ENCODE measurements at places on chromosomes 2 and 18. TPM values are rescaled to one million over a fixed set of nuclear protein-coding genes. Genes with fewer than 3 reads are reported as not detected.
A peak's percentile ranks its signal among the peaks of the same experiment; 100 is the strongest.

GRCh38 chr2:198571393-198571792 is 767.0 kb downstream of the PLCL1 start:
- no peaks in the 10 kb centered on the region for H3K4me1 ChIP-seq
- no peak overlapping the region for H3K27ac ChIP-seq
- H3K36me3 ChIP-seq = no peaks in the 10 kb centered on the region
- no peak for DNase-seq

DNA sequence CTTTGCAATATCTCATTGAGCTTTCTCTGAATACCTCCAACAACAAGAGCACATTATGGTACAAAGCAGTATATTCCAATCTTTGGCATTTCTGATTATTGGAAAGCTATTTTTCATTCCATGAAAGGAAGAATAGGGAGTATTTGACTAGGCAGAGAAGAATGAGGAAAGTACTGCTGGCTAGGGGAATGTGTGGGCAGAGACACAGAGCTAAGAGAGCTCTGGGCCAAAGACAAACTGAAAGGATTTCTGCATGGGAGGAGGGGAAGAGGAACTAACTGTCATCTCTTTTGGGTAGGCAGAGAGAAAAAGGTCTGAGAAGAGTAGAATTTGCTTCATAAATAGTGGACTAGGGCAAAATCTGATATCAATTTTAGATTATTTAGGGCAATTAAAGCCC is 150.8 kb downstream of the CCDC85A start:
- no peak overlapping the region for H3K27ac ChIP-seq
- DNase-seq = no peak
- H3K27me3 ChIP-seq = no peaks in the 10 kb centered on the region
- H3K4me3 ChIP-seq = no peak overlapping the region
- H3K36me3 ChIP-seq = no peaks in the 10 kb centered on the region

- no peak overlapping the region for H3K4me3 ChIP-seq
- no peak overlapping the region for H3K27ac ChIP-seq
- H3K4me1 ChIP-seq = peaks cover 8% of the 10 kb centered on the region
- no peak for DNase-seq
- H3K36me3 ChIP-seq = no peaks in the 10 kb centered on the region
These were observed 26.0 kb downstream of the ATOH8 start for GRCh38 chr2:85779641-85780315.

- no peaks in the 10 kb centered on the region for H3K36me3 ChIP-seq
- peaks cover 11% of the 10 kb centered on the region for H3K4me1 ChIP-seq
- peak overlapping the region; percentile 47 for H3K4me3 ChIP-seq
These were observed 819 bp upstream of the MAP3K2 start for GRCh38 chr2:127388423-127389164.

DNA sequence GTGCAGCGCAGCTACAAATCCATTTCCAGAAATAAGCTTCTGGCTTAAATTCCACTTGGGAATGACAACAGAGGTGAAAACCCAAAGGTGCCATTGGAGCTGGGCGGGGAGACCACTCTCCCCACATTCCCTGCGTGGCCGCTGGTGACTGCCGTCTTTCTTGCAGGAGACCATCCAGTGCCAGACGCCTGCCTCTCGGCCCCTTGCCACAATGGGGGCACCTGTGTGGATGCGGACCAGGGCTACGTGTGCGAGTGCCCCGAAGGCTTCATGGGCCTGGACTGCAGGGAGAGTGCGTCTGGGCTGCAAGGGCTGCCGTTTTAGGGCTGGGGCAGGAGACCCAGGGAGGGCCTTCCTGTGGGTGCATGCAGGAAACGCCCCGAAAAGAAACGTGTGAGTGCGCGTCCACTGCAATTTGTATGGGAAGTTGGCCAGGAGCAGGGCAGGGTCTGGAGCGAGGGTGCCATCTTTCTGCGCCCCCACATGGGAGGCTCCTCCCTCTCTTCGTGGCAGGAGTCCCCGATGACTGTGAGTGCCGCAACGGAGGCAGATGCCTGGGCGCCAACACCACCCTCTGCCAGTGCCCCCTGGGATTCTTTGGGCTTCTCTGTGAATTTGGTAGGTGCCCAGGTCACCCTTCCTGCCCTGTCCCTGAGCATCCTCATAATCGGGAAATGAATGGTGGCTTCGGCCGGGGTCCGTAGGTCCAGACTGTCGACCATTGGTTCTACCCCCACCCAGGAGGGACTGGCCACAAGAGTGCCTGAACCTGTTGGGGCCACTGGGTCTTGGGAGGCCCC is 49.9 kb downstream of the SNED1 start:
- no peak overlapping the region for H3K4me3 ChIP-seq
- H3K36me3 ChIP-seq = no peaks in the 10 kb centered on the region
- DNase-seq = no peak
- no peaks in the 10 kb centered on the region for H3K4me1 ChIP-seq
- no peaks in the 10 kb centered on the region for H3K27me3 ChIP-seq

DNA sequence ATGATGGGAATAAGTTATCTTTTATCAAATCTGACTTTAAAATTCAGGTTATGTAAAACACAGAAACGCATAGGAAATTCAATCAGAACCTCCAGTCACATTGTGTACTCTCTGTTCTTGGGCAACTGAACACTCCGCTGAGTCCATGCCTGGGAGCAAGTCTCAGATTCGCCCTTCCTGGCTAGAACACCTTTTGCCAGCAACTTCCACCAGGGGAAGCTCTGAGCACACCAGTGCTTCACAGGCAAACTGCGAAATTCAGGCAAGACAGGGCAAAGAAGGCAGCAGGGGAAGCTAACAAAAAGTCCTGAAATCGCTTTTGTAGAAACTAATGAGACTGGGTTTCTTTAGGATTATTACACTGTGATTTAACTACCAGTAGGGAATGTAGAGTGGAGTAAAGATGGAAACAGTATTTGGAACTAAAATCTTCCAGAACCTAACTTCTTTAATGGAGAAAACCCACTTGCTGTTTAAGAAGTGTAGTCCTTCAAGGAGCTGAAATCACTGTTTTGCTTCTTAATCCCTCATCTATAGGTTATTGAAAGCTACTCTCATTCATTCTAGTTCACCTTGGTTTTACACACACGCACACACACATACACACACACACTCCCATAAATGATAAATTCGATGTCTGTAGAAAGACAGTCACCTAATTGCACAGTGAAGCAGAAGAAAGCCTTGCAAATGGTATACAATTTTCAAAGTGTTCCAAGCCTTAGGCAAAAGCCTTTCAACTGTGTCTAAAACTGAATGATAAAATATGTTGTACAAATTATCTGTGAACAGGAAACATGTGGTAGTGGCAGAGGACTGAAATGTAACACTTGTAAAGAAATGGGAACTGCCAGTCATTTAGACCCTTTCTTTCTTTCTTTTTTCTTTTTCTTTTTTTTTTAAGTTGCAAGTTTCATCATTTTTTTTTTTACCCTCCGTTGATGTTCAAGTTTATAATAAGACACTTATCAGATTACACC is 214.5 kb downstream of the TMEM182 start:
- H3K4me1 ChIP-seq = no peaks in the 10 kb centered on the region
- no peaks in the 10 kb centered on the region for H3K27me3 ChIP-seq
- DNase-seq = peak; percentile 75
- no peak overlapping the region for H3K4me3 ChIP-seq
- no peak overlapping the region for H3K27ac ChIP-seq

GRCh38 chr18:47120428-47120827 is 29.9 kb downstream of the HDHD2 start:
- H3K36me3 ChIP-seq = no peaks in the 10 kb centered on the region
- H3K4me3 ChIP-seq = no peak overlapping the region
- no peak for DNase-seq
- H3K4me1 ChIP-seq = no peaks in the 10 kb centered on the region
- H3K27me3 ChIP-seq = no peaks in the 10 kb centered on the region
- H3K27ac ChIP-seq = no peak overlapping the region

The PLB1 gene
- polyA plus RNA-seq = 0.95 TPM

The CD8B2 gene
- polyA plus RNA-seq = 0.71 TPM

Data from kidney (tissue), 22 donors.